ENCODE measurements at places on chromosomes 12 and 14.

GRCh38 chr12:39902821-39903220 lies 203.1 kb downstream of the SLC2A13 start:
- no peak for DNase-seq

DNA sequence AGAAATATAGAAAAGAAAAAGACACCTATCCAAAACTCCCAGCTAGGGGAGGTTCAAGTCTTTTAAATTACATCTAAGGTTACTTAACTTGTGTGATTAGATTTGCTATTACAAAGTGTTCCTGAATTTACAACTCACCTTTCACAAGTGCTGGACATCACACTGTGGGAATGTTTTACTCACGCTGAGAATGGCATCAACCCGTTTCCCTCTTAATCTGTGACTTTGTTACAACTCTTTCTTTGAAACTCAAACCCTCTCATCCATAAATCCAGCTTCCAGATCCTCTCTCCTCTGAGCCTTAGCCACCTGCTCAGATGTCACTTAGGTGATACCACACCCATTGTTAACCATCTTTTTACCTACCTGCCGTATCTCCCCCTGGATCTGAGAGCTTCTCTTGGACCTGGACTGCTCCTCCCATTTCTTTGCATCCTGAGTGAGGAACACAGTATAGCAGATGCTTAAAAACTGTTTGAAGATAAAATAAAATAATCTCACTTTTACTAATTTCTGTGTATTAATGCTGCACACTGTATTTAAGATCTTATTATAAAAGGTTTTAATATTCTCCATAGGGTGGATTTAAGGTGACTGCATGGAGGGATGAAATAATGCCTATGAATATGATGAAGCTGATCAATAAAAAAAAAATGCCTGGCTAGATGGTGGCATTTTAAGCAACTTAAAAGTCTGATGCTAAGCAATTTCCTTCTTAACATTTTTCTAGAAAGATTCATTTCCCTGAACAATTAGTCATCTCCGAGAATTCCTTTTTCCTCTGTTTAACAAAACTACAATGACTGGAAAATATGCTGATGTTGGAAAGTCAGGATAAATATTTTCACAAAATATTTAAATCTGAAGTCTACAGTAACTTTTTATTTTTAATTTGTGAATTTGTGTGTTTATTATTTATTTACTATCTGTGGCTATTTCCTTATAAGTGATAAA lies 39.1 kb upstream of the NAP1L1 start:
- DNase-seq, result no peak

DNA sequence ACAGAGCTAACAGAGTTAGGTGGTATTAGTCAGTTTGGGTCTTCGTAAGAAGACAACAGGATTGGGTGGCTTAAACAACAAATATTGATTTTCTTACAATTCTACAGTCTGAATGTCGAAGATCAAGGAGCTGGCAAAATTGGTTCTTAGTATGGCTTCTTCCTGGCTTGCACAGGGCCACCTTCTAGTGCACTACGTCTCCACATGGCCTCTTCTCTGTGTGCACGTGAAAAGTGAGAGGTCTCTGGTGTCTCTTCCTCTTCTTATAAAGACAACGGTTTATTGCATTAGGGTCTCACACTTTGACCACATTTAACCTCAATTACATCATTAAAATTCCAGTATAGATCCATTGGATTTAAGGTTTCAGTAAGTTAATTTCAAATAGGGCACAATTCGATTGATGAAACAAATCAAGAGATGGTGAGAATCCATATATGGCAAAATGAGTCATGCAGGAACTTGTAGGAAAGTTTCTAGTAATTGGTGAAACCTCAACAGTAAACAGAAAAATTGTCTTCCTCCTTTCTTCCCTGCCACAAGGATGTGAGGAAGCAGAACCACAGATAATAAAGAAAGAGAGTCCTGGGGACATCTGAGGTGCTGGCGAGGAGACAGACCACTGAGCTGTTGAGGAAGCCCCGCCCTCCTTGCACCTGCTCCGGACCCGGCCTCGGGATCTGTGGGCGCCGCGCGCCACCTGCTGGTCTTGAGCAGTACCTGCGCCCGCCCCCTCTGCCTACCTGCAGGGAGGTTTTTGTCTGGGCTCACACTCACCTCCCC lies 846.7 kb downstream of the TMEM121 start:
- no peak for DNase-seq

- DNase-seq, result peak; percentile 37
Measured at GRCh38 chr12:18422871-18423270, 161.6 kb downstream of the PIK3C2G start.

DNA sequence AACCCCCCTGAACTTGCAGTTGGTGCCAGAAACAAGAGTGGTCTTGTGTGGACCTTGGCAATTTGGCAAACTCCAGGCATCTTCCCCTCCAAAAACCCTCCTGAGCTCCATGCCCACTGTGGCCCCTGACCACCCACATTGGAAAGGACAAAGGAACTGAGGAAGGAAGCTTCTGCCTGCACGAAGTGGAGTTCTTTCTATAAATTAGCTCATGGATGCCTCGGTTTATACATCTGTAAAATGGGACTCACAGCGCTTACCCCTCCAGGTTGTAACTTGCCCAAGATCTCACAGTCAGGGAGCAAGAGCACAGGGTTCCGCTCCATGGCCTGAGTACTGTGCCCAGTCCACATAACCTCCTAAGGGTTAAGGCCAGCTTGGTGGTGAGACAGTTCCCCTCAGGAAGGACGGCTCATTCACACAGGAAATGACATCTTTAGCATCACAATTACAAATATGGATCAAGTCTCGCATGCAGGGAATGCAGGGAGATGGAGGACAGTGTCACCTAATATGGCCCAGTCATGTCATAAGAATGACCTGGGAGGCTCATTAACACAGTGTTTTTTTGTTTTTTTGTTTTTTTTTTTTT lies 66.6 kb downstream of the CLMN start:
- DNase-seq, result no peak
